Type B pancreatic cell (in vitro differentiated cells): ENCODE measurements at places on chromosomes 2 and 18. TPM values are rescaled to one million over a fixed set of nuclear protein-coding genes. Genes with fewer than 3 reads are reported as not detected.

DNA sequence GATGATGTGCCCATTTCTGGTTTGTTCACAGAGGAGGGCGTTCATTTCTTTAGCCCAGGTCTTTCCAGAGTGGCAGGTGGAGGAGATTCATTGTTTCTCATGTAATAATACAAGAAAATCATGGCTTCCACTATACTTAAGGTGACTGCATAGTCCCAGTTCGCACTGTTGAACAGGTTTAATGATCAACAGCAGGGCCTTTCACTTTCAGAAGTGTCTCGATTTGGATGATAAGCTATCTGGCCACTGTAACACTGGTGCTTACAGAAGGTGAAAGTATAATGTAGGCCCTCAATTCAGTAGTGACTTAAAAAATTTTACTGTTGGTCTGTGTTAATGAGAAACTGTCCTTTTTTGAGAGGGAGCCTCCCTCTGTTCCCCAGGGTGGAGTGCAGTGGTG lies 1.4 kb downstream of the RMC1 start:
- no peaks in the 10 kb centered on the region for H3K27me3 ChIP-seq
- peak overlapping the region; percentile 98 for H3K4me3 ChIP-seq
- DNase-seq: no peak
- H3K27ac ChIP-seq: peak overlapping the region; percentile 90
- peaks cover 13% of the 10 kb centered on the region for H3K36me3 ChIP-seq

DNA sequence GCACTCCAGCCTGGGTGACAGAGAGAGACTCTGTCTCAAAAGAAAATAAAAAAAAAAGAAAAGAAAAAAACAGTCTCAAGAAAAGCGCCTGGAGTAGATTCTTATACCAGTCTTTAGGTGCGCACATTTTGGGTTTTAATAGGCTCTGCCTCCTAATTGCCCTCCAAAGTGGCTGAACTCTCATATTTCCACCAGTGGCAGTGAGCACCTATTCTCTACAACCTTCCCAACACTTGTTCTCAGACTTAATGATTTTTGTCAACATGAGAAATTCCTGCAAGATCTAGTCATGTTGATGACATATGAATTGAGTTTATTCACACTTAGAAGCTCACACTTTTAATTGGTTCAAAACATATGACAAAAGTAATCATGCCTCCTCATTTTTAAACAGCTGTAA lies 39.0 kb downstream of the PLB1 start:
- H3K27ac ChIP-seq: no peak overlapping the region
- no peaks in the 10 kb centered on the region for H3K36me3 ChIP-seq
- no peak overlapping the region for H3K4me3 ChIP-seq
- no peak for DNase-seq
- H3K27me3 ChIP-seq: peaks cover 25% of the 10 kb centered on the region

GRCh38 chr2:74935975-74936391 lies 22.5 kb upstream of the POLE4 start:
- H3K36me3 ChIP-seq: no peaks in the 10 kb centered on the region
- H3K4me3 ChIP-seq: no peak overlapping the region
- no peak for DNase-seq
- no peaks in the 10 kb centered on the region for H3K4me1 ChIP-seq
- no peaks in the 10 kb centered on the region for H3K27me3 ChIP-seq

GRCh38 chr2:233375490-233376314 lies 21.4 kb downstream of the DGKD start:
- peaks cover 5% of the 10 kb centered on the region for H3K36me3 ChIP-seq
- no peaks in the 10 kb centered on the region for H3K27me3 ChIP-seq
- H3K4me1 ChIP-seq: peaks cover 30% of the 10 kb centered on the region
- peak overlapping the region; percentile 0 for H3K27ac ChIP-seq

- H3K4me3 ChIP-seq: no peak overlapping the region
- no peaks in the 10 kb centered on the region for H3K36me3 ChIP-seq
Observed at GRCh38 chr2:9652898-9653479, 22.2 kb upstream of the YWHAQ start.

- H3K27me3 ChIP-seq: peaks cover 17% of the 10 kb centered on the region
- H3K4me1 ChIP-seq: peaks cover 14% of the 10 kb centered on the region
- no peak overlapping the region for H3K4me3 ChIP-seq
Observed at GRCh38 chr2:168434146-168434545, 21.9 kb upstream of the CERS6 start.

Gene MAP2
- total RNA-seq: 18.2 and 37.5 TPM in 2 replicates

- DNase-seq: no peak
- H3K27me3 ChIP-seq: no peaks in the 10 kb centered on the region
- no peak overlapping the region for H3K27ac ChIP-seq
Observed at GRCh38 chr2:191748059-191748461, 70.1 kb downstream of the NABP1 start.

DNA sequence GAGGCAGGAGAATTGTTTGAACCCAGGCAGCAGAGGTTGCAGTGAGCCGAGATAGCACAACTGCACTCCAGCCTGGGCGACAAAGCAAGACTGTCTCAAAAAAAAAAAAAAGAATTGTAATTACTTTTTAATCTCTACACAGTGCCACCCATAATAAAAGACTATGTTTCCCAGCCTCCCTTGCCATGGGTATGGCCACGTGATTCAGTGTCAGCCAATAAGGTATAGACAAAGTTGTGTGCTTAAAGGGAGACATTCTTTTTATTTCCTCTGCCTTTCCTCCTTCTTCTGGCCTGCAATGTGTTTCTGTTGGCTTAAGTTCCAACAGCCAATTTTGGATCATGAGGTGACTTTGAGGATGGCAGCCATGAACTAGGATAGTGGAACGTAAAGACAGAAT lies 406.9 kb downstream of the LNPK start:
- peaks cover 4% of the 10 kb centered on the region for H3K4me1 ChIP-seq
- H3K27ac ChIP-seq: no peak overlapping the region
- no peaks in the 10 kb centered on the region for H3K27me3 ChIP-seq
- H3K4me3 ChIP-seq: no peak overlapping the region

DNA sequence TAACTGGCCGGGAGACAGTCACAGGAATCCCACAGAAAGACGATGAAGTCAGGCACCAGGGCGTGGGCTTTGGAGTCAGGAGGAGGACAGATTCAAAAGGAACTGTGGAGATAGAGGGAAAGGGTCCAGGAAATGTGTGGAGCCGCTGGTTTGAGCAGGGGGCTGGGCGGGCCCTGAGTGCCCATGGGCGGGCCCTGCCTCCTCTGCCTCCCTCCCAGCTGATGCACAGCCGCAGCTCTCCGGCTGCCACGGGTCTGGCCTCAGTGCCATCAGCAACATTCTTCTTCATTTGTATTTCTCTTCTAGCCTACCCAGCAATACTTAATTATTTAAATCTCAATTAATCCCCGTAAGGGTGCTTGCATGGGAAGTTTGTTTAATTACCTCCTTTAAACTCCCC lies 432.3 kb downstream of the NBAS start:
- no peaks in the 10 kb centered on the region for H3K36me3 ChIP-seq
- no peak overlapping the region for H3K4me3 ChIP-seq
- peaks cover 23% of the 10 kb centered on the region for H3K4me1 ChIP-seq
- H3K27ac ChIP-seq: no peak overlapping the region
- DNase-seq: no peak

Gene ACVR1C
- 17.1 and 27.9 TPM in 2 replicates for total RNA-seq

DNA sequence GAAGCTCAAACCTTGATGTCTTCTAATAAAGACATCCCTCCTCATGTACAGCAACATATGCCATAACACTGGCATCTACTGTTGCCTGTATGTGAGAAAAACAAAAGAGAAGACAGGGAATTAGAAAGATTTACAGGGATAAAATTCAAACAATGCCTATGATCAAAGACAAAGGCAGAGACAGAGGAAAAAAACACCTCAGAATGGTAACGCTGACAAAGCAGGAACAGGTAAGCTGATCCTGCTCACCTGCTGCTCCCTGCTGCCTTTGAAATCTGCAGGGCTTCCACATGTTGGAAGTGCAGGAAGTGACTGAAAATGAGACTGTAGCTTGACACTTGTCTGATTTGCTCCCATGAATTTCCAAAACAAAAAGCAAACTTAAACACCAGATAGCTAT lies 90.2 kb upstream of the DNAJC10 start:
- DNase-seq: no peak
- H3K4me1 ChIP-seq: peaks cover 9% of the 10 kb centered on the region
- H3K4me3 ChIP-seq: no peak overlapping the region
- H3K27ac ChIP-seq: no peak overlapping the region

- no peaks in the 10 kb centered on the region for H3K4me1 ChIP-seq
- no peak for DNase-seq
- H3K36me3 ChIP-seq: no peaks in the 10 kb centered on the region
Observed at GRCh38 chr2:166487171-166487570, 6.9 kb downstream of the SCN7A start.

DNA sequence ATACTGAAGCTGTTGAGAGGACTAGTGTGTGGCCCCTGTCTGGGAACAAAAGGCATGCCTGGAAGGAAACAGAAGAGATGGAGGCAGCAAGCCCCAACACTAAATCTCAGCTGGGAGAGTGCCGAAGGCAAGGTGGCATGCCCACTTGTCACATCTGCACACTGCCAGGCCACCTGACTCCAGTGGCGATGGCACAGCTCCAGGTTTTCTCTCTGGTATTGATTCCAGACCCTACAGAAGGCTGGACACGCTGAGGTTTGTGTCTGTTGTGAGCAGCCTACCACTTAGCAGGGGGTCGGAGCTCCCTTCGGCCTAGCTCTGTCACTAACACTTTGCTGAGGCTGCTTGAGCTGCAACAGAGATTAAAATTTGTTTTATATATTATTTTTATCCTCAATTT lies 307.3 kb downstream of the TDRD15 start:
- H3K4me1 ChIP-seq: no peaks in the 10 kb centered on the region
- no peaks in the 10 kb centered on the region for H3K27me3 ChIP-seq
- no peak overlapping the region for H3K4me3 ChIP-seq
- H3K36me3 ChIP-seq: no peaks in the 10 kb centered on the region
- no peak overlapping the region for H3K27ac ChIP-seq

- no peak overlapping the region for H3K4me3 ChIP-seq
- no peak overlapping the region for H3K27ac ChIP-seq
- DNase-seq: no peak
- no peaks in the 10 kb centered on the region for H3K27me3 ChIP-seq
Observed at GRCh38 chr2:83686863-83687262, 772.2 kb downstream of the SUCLG1 start.
